Mucosa of gallbladder (tissue), 1 donor: ENCODE measurements at places on chromosomes 16 and 17. TPM values are rescaled to one million over a fixed set of nuclear protein-coding genes. Genes with fewer than 3 reads are reported as not detected.

DNA sequence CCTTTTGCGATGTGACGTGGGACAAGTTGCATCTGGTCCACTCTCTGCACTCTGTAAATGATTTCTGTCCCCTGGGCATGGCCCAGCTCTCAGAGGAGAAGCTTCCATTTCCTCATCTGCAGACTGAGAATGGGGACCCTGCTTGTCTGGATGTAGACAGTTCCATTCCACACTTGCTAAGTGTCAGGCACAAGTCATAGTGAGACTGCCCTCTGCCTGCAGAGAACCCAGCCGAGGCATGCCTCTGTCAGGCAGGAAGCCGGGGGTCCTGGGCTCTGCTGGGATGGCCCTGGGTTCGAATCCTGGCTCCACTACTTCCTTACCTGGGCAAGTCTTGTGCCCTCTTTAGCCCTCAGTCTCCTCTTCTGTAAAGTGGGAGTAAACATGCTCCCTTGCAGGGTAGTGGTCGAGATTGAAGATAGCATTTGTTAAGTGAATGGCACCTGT is 4.1 kb downstream of the MAP2K3 start:
- DNase-seq, result no peak

The SOST gene
- not detected for total RNA-seq

DNA sequence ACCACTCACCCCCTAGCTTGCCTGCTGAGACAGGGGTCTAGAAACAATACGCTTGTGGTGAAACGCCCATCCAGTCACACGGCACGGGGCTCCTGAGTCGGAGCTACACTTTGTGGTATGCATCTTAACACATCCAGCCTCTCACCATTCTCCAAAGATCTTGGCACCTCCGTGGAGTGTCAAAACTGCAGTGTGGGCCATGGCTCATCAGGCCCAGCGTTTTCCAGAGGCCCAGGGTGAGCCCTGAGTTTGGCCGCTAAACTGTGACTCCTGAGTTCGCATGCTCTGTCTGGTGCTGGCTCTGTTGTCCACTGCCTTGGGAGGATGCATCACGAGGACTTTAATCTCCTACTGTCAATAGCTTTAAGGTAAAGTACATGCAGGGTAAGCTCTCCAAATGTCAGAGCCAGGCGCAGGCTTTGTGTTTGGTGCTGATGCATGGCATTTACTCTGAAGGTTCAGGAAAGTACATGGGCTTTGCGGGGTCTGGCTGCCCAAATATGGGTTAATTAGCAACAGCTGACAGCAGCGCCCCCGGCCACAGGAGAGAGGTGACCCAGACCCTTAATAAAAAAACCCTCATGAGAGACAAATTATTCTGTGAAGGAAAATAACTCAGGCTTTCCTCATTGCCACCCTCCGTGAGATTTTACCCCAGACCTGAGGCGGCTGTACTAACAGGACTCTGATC is 118.4 kb downstream of the CCDC182 start:
- DNase-seq, result no peak

The ZDHHC7 gene
- total RNA-seq, result 56.4 TPM

The GAST gene
- total RNA-seq, result not detected

DNA sequence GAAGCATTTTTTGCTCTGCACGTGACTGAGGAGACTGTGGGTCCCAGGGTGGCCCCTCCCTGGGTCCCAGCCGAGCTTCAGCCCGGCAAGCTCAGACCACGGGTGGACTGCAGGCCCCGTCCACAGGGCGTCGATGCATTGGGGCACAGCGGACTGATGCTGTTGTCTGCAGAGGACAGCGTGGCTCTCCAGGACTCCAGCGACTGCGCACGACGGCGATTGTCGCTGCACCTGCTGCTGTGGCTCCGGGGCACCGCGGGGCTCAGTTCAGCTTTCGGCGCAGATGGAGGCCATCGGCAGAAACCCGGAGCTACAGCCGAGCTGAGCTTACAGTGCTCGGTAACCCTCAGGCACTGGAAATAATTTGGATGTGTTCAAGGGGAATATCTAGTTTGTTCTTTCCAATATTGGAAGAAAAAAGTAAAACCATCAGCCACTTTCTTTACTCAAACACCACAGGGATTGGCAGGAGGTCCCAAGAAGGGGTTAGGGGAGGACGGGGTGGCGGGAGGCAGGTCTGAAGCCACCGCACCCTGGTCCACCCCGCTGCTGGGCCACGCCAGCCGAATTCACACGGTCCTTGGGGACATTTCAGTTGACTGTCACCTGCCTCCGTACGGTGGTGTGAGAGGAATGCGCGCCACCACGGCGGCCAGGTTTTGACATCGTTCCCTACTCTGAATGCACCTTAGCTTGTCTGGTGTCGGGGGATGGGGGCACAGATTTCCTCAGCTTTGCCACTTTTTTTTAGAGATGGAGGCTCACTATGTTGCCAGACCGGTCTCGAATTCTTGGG is 88.7 kb upstream of the RPH3AL start:
- DNase-seq, result no peak

- DNase-seq, result no peak
Observed at GRCh38 chr16:67804853-67805542, 1.4 kb downstream of the RANBP10 start.

GRCh38 chr16:50665128-50665878 is 15.8 kb downstream of the SNX20 start:
- peak; percentile 88 for DNase-seq

DNA sequence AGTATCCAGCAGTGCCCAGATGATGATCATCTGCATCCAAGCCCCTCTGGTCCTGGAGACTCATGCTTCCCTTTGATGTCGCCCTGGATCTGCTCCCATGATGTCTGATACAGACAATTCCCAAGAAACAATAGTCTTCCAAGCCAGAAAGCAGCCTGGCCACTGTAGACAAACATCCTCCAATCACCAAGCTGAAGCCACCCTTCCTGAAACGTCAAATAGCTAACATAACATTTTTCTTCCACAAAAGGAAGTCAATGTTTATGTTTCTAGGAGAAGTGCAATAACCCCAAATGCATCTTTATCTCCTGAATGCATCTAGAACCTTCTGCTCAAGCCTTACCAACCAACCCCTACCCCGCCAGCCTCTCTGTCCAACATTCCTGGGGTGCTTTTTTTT is 1.2 kb upstream of the DPEP2 start:
- no peak for DNase-seq
